NCI-H2081 (cell line): ENCODE measurements at places on chromosomes 5 and 9.

GRCh38 chr5:3346111-3346820 is 249.4 kb upstream of the IRX1 start:
- DNase-seq = no peak

- no peak for DNase-seq
Observed at GRCh38 chr5:175728885-175729828, 71.3 kb downstream of the HRH2 start.

- DNase-seq = no peak
Observed at GRCh38 chr5:41223962-41224361, 10.6 kb upstream of the C6 start.

- no peak for DNase-seq
Observed at GRCh38 chr5:90569084-90569483, 10.5 kb downstream of the ADGRV1 start.

GRCh38 chr9:16871336-16872151 is 1.1 kb upstream of the BNC2 start:
- DNase-seq = no peak

DNA sequence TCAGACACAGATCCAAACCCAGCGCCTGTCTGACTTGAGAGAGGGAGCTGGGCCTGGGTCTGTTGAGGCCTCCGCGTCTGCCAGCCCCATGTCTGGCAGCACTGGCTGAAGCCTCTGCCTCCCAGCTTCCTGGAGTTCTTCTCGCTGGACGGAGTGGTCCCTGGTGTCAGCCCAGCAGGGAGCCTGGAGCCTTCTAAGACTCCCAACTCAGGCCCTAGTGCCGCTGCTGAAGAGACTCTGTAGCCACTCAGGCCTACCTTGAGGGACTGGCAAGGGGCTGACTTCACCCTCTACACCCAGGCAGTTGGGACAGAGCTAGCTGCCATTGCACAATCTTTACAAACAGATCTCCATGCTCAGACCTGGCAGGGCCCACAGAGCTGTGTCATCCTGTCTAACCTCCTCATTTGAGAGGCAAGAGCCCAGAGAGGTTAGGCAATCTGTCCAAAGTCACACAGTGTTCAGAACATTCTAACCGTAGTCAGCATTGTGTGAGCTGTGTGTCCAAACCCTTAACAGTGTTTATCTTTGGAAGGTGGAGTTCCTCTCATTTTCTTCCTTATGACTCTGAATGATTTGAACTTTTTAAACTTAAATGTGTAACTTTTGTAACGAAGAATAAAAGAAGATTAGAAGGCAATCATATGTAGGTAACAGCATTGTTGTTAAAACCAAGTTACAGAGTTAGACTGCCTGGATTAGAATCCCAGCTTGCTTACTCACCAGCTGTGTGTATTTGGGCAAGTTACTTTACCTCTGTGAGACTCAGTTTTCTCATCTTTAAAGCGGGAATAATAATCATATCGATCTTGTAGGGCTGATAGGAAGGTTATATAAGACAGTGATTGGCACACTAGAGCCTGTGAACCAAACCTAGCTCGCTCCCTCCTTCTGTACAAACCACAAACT is 4.6 kb upstream of the DUSP1 start:
- DNase-seq = no peak

- DNase-seq = no peak
Observed at GRCh38 chr5:176410486-176411180, 5.7 kb downstream of the CLTB start.

GRCh38 chr5:53482717-53483638 is 2.5 kb downstream of the FST start:
- DNase-seq = no peak

- no peak for DNase-seq
Observed at GRCh38 chr9:97633859-97634490, 354 bp downstream of the NCBP1 start.

GRCh38 chr5:140631036-140631417 is 1.9 kb downstream of the CD14 start:
- DNase-seq = no peak

DNA sequence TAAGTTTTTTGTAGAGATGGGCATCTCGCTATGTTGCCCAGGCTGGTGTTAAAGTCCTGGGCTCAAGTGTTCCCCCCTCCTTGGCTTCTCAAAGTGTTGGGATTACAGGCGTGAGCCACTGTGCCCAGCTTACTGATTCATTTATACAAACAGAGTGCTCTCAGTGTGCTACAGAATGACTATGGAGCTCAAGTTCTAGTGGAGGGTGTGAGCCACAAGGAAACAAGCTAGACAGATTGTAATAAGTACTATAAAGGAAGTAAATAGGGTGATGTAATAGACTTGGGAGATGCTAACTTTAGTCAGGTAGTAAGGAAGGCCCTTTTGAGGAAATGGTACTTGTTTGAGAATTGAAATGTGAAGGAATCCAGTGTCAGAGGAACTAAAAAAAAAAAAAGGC is 1.7 kb upstream of the TMEM267 start:
- no peak for DNase-seq

- peak; percentile 23 for DNase-seq
Observed at GRCh38 chr5:83590966-83591365, 119.4 kb downstream of the VCAN start.

- no peak for DNase-seq
Observed at GRCh38 chr5:71883742-71884103, 164.6 kb downstream of the CARTPT start.

DNA sequence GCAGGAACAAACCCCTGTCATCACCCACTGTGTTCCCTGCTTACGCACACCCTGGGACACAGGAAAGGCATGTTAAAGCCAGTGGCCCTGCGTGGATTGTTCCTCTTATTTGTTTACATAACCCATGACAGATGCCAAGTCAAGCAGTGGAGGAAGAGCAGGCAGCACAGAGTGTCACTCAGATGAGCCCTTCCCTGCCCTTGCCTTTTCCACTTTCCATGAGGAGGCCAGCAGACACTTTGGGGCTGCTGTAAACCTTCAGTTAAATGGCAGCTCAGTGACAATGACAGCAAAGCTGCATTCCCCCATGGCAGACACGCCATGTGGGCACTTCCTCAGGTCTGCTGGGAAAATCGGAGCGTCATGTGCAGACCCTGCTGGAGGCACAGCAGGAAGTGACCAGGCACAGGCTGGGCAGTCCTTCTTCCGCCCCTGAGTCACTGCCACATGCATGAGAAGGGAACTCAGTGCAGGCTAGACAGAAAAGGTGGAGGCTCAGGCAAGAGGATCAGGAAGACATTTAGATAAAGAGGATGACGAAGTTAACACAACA is 216.8 kb upstream of the PIK3R1 start:
- DNase-seq = no peak

GRCh38 chr5:68279984-68280383 is 64.4 kb downstream of the PIK3R1 start:
- no peak for DNase-seq

DNA sequence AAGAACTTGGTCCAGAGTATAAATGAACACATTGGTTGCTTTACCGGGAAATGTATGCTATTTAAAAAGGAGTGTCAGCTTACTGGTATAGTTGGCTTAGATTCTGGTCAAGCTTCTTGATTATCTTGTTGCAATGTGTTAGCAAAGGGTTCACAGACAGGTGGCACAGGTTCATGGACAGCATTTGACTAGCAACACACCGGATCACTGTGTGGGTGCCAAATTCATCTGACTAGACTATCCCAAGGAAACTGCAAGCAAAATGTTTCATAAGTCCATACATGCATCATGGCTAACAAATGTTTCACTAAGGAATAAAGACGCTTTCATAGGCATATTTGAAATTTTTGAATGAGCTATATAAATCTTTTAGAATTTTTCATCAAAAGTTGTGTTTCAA is 274.1 kb downstream of the PLK2 start:
- no peak for DNase-seq

GRCh38 chr9:129370770-129371169 is 192.7 kb upstream of the IER5L start:
- no peak for DNase-seq

DNA sequence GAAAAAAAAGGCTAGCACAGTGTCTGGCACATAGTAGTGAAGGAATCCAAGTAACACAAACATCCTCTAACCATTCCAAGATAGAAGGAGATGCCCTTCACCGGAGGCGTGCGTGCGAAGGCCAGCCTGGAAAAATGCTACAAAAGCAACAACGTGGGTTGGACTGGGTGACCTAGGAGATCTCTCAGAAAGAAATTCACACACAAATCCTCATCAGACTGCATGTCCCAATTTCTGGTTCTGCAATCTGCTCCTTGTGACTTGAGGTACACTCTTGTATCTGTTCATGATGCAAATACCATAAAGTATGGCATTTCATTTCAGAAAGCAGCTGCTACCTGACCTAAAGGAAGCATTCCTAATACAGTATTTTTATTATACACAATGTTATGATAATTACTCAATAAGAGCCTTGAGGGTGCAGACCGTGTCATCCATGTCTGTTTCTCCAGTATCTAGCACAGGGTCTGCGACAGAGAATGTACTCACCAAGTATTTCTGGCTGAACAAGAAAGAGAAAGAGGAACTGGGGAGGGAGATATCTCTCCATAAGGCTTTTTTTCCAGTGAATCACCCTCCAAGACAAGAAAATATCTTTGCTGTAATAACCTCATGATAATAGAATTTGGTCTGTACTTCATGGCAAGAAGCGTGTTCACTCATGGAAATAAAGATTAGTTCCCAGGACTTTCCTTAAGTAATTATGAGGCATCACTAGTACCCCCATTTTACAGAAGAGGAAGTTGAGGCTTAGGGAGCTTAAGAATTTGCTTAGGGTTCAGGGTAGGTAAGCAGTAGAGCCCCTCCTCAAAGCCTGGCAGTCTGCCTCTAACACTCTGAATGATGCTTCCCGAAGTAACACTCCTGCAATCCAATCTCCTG is 138.3 kb downstream of the CDK5RAP2 start:
- DNase-seq = no peak

GRCh38 chr5:143586781-143587362 is 183.4 kb upstream of the NR3C1 start:
- DNase-seq = no peak

GRCh38 chr5:115333164-115333563 is 36.7 kb upstream of the CCDC112 start:
- no peak for DNase-seq

- DNase-seq = no peak
Observed at GRCh38 chr5:140595538-140596300, 31.1 kb downstream of the SLC35A4 start.

DNA sequence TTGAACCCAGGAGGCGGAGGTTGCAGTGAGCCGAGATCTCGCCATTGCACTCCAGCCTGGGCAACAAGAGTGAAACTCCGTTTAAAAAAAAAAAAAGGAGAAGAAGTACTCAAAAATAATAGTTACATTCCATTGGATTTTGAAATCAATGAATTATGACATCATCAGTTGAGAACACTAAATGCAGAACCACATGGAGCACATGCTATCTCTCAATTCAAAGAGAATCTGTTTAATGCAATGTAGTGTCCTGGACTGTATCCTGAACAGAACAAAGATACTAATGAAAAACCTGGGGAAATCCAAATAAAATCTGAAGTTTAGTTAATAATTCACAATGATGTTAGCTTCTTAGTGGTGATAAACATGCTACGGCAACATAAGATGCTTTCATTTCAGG is 20.3 kb downstream of the CDC14B start:
- no peak for DNase-seq

GRCh38 chr5:32445287-32445758 is 783 bp upstream of the ZFR start:
- DNase-seq = no peak

- no peak for DNase-seq
Observed at GRCh38 chr5:10876006-10876744, 115.1 kb upstream of the DAP start.

DNA sequence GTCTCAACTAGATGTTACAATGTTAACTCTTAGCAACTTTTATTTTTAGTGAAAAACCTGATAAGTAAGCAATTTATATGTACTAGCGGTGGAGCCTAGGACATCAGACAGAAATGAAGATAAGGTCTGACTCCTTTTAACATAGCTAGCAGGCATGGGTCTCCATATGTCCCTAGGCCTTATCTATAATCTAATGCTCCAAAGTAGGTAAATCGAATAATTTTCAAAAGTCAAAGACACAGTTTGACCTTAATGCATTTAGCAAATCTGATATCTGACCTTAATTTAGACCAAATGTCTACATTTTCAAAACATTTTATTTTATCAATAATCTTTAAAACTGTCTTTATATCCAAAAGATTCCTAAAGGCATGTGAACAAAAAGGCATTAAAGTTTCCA is 305.0 kb upstream of the CCNH start:
- DNase-seq = no peak

DNA sequence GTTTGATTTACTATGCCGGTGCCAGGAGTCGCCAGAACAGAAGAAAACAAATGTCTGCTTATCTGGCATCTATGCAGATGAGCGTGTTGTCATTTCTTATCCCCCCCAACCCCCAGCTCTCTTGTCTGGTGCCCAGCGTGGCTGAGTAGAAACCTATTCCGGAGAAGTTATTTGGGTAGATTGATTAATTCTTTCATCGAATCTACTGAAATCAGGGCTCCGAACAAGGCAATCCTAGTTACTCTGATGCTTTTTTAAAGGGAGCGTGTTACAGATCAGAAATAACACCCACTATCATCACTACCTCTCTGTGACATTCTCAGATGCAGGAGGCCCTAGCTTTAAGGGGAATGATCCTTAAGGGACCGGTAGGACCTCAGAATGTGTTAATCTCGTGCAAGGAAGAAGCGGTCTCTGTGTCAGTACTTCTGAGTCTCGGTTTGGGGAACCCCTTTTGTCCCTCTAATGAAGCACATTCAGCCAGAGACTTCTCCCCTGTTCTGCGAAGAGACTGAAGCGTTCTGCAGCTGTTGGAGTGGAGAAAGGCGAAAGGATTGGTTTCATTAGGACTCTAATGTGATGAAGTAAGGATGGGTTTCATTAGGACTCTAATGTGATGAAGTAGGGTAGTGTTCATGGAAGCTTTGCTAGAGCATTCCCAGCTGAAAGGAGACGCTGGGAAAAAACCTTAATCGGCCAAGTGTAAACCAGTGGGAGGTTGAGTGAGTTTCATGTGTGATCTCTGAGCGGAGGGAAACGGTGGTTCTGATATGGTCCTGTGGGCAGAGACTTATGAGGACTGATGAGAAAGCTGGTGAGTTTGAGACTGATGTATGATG is 1.5 kb downstream of the PIP5K1B start:
- DNase-seq = no peak

DNA sequence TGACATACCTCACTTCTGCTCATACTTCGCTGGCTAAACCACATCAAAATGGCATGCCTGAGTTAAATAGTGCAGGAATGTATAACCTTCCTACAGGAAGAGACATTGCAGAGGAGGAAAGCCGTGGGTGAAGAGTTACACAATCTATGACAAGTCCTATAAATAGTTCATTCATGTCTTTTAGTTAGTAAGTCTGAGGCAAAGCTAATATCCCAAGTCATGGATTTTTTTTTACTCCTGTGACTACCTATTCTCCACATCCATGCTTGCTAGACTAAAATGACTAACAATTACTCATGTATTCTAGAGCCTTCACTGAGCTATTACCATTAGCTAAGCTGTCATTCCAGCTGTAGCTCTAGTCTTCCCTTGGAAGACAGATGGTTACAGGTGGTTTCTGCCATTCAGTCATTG is 391.3 kb downstream of the NR2F1-AS1 start:
- DNase-seq = no peak

GRCh38 chr9:110546411-110546871 is 33.1 kb downstream of the SVEP1 start:
- DNase-seq = no peak
